Vein endothelial cell (primary cell): ENCODE measurements at places on chromosomes 5 and 9. TPM values are rescaled to one million over a fixed set of nuclear protein-coding genes. Genes with fewer than 3 reads are reported as not detected.

The OSTF1 gene
- 73.9 and 75.5 TPM in 2 replicates for total RNA-seq

The SLC2A6 gene
- total RNA-seq: 40.8 and 55.9 TPM in 2 replicates

The FOXD4 gene
- total RNA-seq: under 0.01 and 0.19 TPM in 2 replicates

The FGF18 gene
- 0.10 and 0.33 TPM in 2 replicates for total RNA-seq

The LRSAM1 gene
- 17.6 and 26.1 TPM in 2 replicates for total RNA-seq

The FAM221B gene
- not detected in 2 replicates for total RNA-seq

The ROR2 gene
- under 0.01 TPM in 1 of 2 replicates, not detected in the other for total RNA-seq

The PCDHA9 gene
- under 0.01 TPM in 2 replicates for total RNA-seq

The ZNF366 gene
- total RNA-seq: 3.6 and 18.2 TPM in 2 replicates

The SPAG8 gene
- total RNA-seq: 0.10 TPM in 1 of 2 replicates, not detected in the other

The CDC26 gene
- total RNA-seq: 32.9 and 34.3 TPM in 2 replicates

The CD274 gene
- total RNA-seq: 26.7 and 30.4 TPM in 2 replicates

The NAIP gene
- total RNA-seq: 3.4 and 3.9 TPM in 2 replicates

The PAPPA gene
- 0.33 and 0.38 TPM in 2 replicates for total RNA-seq

The NR5A1 gene
- not detected in 2 replicates for total RNA-seq

The GHR gene
- total RNA-seq: 2.3 and 2.4 TPM in 2 replicates

The OR1J2 gene
- 0.19 TPM in 1 of 2 replicates, not detected in the other for total RNA-seq

The LCP2 gene
- total RNA-seq: 2.2 TPM in 1 of 2 replicates, not detected in the other

The PLAC8L1 gene
- total RNA-seq: 0.29 TPM in 1 of 2 replicates, not detected in the other

The TRIO gene
- 229 and 270 TPM in 2 replicates for total RNA-seq

The PRDM9 gene
- total RNA-seq: not detected in 2 replicates

The DDX4 gene
- not detected in 2 replicates for total RNA-seq

The MRNIP gene
- 7.5 and 12.1 TPM in 2 replicates for total RNA-seq

The FBP2 gene
- not detected in 2 replicates for total RNA-seq

The TERT gene
- not detected in 2 replicates for total RNA-seq

The ADAMTS6 gene
- 50.9 and 78.4 TPM in 2 replicates for total RNA-seq

The PCDHA3 gene
- total RNA-seq: under 0.01 and 0.19 TPM in 2 replicates

The SLC28A3 gene
- total RNA-seq: not detected in 2 replicates

The IL4 gene
- total RNA-seq: not detected in 2 replicates

The PCDHB16 gene
- 0.65 and 0.86 TPM in 2 replicates for total RNA-seq

The LECT2 gene
- not detected in 2 replicates for total RNA-seq

The HACD4 gene
- total RNA-seq: 0.19 and 0.98 TPM in 2 replicates

The LVRN gene
- 0.10 and 0.33 TPM in 2 replicates for total RNA-seq

The UBAC1 gene
- total RNA-seq: 36.2 and 38.5 TPM in 2 replicates

The ORM1 gene
- total RNA-seq: not detected in 2 replicates

The NFX1 gene
- total RNA-seq: 19.3 and 22.2 TPM in 2 replicates
